ENCODE measurements at places on chromosomes 3 and 15.
A peak's percentile ranks its signal among the peaks of the same experiment; 100 is the strongest.

GRCh38 chr15:92028389-92028724 lies 174.8 kb downstream of the SLCO3A1 start:
- no peak for DNase-seq
- no peak overlapping the region for H3K4me3 ChIP-seq
- no peak overlapping the region for H3K27ac ChIP-seq
- H3K4me1 ChIP-seq, result no peaks in the 10 kb centered on the region

GRCh38 chr3:186283651-186284348 lies 78.2 kb downstream of the DGKG start:
- H3K36me3 ChIP-seq, result no peaks in the 10 kb centered on the region
- peaks cover 8% of the 10 kb centered on the region for H3K27me3 ChIP-seq
- DNase-seq, result no peak

DNA sequence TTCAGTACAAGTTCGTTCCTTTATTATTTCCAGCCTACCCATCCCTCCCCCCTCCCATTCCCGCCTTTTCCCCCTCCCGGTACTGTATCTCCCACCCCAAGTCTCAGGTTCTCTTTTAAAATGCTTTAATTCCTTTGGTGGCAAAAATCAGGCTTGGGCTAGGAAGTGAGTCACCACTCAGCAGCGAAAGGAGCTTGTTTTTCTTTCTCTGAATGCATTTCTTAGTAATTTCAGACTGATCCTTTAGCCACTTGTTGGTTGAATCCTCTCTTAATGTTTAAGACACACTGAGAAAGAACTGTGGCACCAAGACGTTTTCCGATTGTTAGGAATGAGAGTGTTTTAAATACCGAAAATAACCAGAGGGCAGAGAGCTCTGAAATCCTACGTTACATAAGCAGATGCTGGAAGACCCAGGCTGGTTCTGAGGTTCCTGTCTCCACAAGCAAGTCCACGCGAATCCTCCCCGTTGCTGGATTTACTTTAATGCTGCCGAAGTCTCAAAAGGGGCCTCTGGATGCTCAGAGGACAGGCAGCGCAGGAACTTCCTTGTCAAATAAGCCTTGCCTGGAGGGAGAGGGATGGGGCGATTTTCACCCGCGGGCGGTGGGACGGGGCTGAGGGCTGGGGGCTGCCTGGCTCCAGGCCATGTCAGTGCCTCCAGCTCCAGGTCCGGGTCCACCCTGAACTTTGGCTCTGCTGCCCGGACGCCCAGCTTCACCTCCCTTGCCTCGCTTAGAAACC lies 854 bp upstream of the COL8A1 start:
- no peak overlapping the region for H3K4me3 ChIP-seq
- peaks cover 11% of the 10 kb centered on the region for H3K4me1 ChIP-seq
- no peak overlapping the region for H3K27ac ChIP-seq
- no peak for DNase-seq
- peaks cover 8% of the 10 kb centered on the region for H3K36me3 ChIP-seq

- no peaks in the 10 kb centered on the region for H3K36me3 ChIP-seq
- peaks cover 58% of the 10 kb centered on the region for H3K4me1 ChIP-seq
- peak overlapping the region; percentile 49 for H3K27ac ChIP-seq
- DNase-seq, result no peak
- H3K27me3 ChIP-seq, result no peaks in the 10 kb centered on the region
- H3K4me3 ChIP-seq, result peak overlapping the region; percentile 32
These were observed 60.5 kb downstream of the RAB7A start for GRCh38 chr3:128786434-128787020.

DNA sequence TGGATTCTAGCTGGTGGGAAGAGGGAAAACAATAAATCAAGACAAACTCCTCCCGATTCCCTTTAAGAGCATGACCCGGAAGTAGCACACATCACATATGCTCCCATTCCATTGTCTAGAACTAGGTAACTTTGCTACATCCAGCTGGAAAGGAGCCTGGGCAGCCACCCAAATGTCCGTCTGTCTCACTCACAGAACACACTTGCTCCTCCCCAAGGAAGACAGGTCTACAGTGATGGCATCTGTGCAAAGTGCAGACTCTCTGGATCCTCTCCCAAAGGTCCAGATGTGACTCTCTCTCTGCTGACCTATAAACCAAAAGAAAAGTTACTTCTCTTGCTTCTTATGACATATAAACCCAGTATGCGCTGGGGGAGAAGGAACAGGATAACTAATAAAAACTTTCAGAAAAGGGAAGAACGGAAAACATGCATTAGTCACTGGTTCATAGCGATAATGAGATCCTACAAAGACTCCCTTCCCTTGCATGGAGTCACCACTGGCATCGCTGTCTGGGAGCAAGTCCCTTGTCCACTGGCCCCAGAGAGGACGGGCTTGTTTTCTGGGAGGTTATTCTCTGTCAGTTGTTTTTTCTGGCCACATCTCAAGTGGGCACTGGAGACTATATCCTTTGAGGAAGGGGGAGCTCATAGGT lies 29.8 kb upstream of the EPHB3 start:
- H3K27ac ChIP-seq, result no peak overlapping the region
- H3K4me1 ChIP-seq, result no peaks in the 10 kb centered on the region
- no peak overlapping the region for H3K4me3 ChIP-seq
- no peak for DNase-seq
- H3K27me3 ChIP-seq, result peaks cover 70% of the 10 kb centered on the region
- H3K36me3 ChIP-seq, result no peaks in the 10 kb centered on the region

DNA sequence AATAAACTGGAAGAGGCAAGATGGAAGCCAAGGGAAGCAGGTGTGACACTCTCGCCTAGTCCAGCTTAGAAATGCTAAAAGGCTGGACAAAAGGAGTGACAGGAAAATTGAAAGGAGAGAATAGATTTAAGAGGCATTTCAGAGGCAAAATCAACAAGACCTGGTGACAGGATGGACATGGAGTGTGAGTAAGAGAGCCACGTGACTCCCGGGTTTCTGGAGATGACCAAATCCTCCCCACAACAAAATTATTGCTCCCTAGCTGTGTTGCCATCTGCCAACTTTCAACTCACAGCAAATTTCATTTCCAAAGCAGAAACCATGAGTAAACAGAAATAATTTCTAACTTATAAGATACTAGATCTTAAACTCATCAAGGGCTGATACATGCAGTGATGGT lies 52.6 kb downstream of the MTHFS start:
- no peaks in the 10 kb centered on the region for H3K27me3 ChIP-seq
- no peak for DNase-seq
- peaks cover 5% of the 10 kb centered on the region for H3K4me1 ChIP-seq
- H3K27ac ChIP-seq, result no peak overlapping the region
- peaks cover 31% of the 10 kb centered on the region for H3K36me3 ChIP-seq

GRCh38 chr15:58391088-58391487 lies 40.7 kb upstream of the LIPC start:
- peaks cover 4% of the 10 kb centered on the region for H3K27me3 ChIP-seq
- no peak overlapping the region for H3K4me3 ChIP-seq
- DNase-seq, result no peak
- H3K36me3 ChIP-seq, result no peaks in the 10 kb centered on the region

- H3K4me3 ChIP-seq, result no peak overlapping the region
- H3K4me1 ChIP-seq, result peaks cover 10% of the 10 kb centered on the region
- H3K27me3 ChIP-seq, result peaks cover 57% of the 10 kb centered on the region
- DNase-seq, result no peak
- no peaks in the 10 kb centered on the region for H3K36me3 ChIP-seq
- H3K27ac ChIP-seq, result no peak overlapping the region
These were observed 281.9 kb upstream of the LRRFIP2 start for GRCh38 chr3:37456270-37456708.

- no peaks in the 10 kb centered on the region for H3K27me3 ChIP-seq
- H3K4me3 ChIP-seq, result no peak overlapping the region
- H3K36me3 ChIP-seq, result peaks cover 26% of the 10 kb centered on the region
- no peak for DNase-seq
- H3K27ac ChIP-seq, result no peak overlapping the region
These were observed 38.4 kb downstream of the UBP1 start for GRCh38 chr3:33401781-33402180.
